ENCODE measurements at places on chromosomes 2 and 18.

GRCh38 chr2:144350151-144350802, 169.6 kb downstream of the ZEB2 start:
- DNase-seq: no peak

GRCh38 chr2:33467413-33467812, 9.0 kb upstream of the RASGRP3 start:
- DNase-seq: no peak

GRCh38 chr2:144675731-144676130, 155.8 kb upstream of the ZEB2 start:
- DNase-seq: no peak

DNA sequence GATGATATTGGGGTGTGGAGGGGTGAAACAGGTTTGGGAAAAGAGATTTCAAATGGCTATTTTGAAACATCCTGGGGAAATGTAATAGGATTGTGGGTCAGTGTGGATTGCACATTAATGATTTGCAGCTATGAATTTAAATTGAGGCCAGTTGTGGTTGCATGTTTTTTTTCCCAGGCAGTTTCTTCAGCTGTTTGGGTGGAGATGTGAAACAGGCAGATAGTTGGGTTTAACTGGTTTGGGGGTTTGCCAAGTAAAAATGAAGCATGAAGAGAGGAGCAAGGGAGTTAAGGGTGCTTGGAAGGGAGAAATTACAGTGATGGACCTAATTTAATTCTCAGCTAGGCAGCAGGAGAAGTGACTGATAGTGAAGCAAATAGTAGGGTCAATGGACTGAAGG, 16.8 kb downstream of the GPD2 start:
- no peak for DNase-seq

GRCh38 chr2:24080701-24081100, 3.9 kb downstream of the TP53I3 start:
- no peak for DNase-seq

- no peak for DNase-seq
These were observed 143.4 kb downstream of the NCKAP5 start for GRCh38 chr2:133424876-133425275.

GRCh38 chr2:102790091-102790455, 28.2 kb downstream of the TMEM182 start:
- no peak for DNase-seq

- DNase-seq: no peak
These were observed 27.7 kb downstream of the HS1BP3 start for GRCh38 chr2:20623241-20623640.

DNA sequence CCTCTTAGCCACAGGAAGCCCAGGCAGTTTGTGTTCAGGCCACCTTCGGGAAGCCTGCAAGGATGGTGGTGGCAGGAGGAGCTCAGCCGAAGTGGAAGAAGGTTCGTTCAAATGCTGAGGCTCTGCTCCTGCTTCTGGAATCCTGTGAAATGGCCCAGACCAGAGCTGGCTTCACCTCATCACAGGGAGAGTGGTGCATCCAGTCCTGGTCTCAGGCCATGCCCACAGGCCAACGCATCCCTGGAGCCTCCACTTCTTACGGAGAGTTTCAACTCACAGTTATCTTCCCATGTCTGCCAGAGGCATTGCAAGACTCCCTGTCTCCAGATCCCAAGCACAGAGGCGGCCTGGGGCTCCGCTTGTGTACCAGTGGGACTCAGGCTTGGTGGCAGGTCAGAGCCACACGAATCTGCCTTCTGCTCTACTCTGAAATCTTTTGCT, 82.3 kb downstream of the NDUFA10 start:
- DNase-seq: no peak

DNA sequence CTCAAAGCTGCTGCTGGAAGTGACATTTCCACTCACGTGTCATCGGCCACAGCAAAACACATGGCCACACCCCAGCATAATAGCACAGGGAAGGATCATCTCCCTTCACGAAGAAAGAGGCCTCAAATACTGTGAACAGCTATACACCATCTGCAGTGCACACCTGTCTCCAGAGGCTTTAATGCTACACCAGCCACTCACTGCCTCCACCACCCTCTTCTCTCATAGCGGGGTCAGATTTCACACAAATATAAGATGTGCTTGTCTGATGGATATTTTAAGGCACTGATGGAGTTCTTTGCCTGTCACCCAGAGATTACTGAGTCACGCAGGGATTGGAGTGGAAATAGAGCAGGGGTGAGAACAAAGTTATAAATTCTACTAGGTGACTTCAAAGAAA, 374.0 kb downstream of the ZNF516 start:
- DNase-seq: no peak

DNA sequence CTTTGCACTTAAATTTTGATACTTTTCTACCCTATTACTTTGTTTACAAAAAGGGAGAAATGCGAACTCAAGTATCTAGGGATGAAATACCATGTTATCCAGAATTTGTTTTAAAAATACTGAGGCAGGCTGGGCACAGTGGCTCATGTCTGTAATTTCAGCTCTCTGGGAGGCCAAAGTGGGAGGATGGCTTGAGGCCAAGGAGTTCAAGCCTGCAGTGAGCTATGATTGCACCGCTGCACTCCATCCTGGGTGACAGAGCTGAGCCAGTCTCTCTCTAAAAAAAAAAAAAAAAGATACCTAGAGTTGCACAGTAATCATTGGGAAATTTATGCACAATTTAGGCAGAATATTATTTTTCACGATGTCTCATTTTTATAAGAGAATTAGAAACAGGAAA, 12.4 kb upstream of the VAPA start:
- DNase-seq: no peak

DNA sequence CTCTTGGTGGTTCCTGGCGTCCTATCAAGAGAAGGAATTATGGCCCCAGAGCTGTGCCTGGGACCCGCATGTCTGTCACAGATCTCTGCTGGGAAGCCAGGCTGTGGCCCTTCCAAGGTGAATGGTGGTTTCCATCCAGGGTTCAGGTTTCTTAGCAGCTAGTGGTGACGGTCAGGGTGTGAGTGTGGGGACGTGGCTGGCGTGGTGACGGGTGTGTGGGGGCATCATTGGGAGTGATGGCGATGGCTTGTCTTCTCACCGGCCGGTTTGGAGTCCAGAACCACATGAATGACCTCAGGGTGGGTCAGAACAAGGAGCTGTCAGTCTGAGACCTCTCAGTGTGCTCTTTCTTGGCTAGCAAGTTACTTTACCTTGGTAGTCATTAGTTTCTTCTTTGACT, 52.6 kb downstream of the AGAP1 start:
- no peak for DNase-seq

GRCh38 chr2:237486819-237487448, at the start of gene MLPH:
Gene MLPH (plus strand): TSS chr2:237487251. CDS start chr2:237493427, 6,176 bp downstream.
- no peak for DNase-seq

- DNase-seq: no peak
These were observed 12.7 kb upstream of the SMAD4 start for GRCh38 chr18:51017140-51017879.

GRCh38 chr2:197821550-197822289, 17.3 kb downstream of the PLCL1 start:
- DNase-seq: no peak

- DNase-seq: no peak
These were observed 67.5 kb downstream of the TANC1 start for GRCh38 chr2:159035790-159036411.

DNA sequence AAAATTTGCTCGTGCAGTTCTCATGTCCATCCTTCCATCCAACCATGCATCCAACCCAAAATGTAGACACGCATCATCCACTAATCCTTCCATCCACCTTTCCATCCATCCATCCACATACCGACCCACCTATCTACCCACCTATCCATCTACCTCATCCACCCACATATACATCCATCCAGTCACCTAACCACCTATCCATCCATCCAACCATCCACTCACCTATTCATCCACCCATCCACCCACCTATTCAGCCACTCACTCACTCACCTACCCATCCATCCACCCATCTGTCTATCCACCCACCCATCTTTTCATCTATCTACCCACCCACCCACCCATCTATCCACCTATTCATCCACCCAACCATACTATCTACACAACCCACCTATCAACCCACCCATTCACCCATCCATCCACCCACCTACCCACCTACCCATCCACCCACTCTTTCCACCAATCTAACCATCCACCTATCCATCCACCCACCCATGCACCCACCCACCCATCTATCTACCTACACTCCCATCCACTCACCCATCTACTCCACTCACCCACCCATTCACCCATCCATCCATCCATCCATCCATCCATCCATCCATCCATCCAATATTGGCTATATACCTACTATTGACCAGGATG, 94.3 kb downstream of the VAPA start:
- DNase-seq: no peak

DNA sequence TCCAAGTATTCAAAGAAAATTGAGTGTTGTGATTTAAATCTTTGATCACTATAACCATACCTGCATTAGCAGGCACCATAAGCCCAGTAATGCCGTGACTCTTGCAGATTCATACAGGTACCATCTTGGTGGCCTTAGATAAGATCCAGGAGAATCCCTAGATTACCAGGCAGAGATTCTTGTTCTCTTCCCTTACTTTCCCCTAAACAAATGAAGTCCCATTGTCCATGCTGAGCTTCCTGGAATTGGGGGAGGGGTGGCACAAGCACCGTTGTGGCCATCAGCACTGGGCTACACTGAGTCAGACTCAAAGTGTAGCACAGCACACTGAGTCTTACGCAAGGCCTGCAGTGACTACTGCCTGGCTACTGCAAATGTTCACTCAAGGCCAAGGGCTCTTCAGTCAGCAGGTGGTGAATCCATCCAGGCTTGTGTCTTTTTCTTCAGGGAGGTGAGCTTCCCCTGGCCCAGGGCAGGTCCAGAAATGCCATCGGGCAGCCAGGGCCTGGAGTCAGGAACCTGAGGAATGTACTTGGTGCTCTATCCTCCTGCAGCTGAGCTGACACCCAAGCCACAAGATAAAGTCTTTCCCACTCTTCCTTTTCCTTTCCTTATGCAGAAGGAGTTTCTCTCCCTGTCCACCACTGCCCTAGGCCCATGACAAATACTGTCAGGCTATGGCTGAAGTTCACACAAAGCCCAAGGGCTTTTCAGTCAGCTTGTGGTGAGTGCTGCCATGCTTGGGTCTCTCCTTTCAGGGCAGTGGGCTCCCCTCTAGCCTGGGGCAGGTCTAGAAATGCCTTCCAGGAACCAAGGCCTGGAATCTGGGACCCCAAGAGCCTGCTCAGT, 52.6 kb downstream of the CD28 start:
- no peak for DNase-seq

- DNase-seq: no peak
These were observed 562.9 kb upstream of the SETBP1 start for GRCh38 chr18:44117821-44118220.

- DNase-seq: no peak
These were observed 35.5 kb downstream of the PELI1 start for GRCh38 chr2:64108666-64109241.

DNA sequence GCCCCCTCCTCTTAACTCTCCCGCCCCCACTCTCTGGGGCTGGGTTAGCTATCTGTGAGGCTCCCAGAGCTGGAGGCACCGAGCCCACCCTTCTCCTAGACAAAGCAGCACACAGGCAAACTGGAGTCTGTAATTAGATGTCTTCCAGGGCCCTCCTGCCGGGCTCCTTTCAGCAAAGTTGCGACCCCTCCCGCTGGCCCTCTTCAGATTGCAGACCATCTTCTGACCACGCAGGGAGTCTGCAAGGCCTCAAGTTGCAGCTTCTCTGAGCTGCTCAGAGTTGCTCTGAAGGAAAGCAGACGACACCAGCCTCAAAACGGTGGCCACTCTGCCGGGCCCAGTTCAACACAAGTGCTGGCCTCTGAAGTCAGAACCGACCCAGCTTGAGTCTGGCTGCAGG, 228.4 kb upstream of the COPS8 start:
- DNase-seq: no peak

- no peak for DNase-seq
These were observed 85.8 kb downstream of the CLHC1 start for GRCh38 chr2:55146263-55146662.

DNA sequence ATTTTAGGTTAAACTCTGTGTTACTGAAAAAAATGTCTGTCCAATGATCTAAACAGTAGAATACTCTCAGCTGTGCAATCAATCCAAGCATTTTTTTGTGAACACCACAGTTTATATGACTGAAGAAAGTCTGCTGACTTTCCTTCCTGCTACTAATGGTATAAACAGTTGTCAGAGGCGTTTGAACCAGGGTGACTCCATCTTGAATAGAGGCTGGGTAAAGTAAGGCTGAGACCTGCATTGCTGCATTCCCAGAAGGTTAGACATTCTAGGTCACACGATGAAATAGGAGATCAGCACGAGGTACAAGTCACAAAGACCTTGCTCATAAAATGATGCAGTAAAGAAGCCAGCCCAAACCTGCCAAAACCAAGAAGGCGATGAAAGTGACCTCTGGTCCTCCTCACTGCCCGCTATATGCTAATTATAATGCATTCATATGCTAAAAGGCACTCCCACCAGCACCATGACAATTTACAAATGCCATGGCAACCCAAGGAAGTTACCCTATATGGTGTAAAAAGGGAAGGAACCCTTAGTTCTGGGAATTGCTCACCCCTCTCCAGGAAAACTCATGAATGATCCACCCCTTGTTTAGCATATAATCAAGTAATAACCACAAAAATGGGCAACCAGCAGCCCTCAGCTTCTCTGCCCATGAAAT, 31.3 kb downstream of the POU3F3 start:
- DNase-seq: no peak

GRCh38 chr2:222782201-222782730, 78.6 kb upstream of the ACSL3 start:
- DNase-seq: no peak

DNA sequence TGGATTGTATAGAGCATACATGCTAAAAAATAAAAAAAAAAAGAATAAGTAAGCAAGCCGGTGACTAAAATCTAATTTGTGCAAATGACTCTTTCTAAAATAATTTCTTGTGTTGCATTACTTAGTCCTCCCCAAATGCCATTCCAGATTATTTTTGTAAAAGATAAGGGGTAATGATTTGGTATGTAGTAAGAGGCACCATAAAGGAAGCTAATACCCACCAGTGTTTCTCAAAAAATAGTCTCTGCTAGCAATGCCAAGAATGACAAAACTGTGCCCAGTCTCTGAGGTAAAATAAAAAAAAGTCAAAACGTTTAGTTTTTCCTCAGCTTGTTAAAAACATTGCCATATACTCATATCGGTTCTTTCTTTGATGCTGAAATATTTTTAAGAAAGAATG, 2.7 kb downstream of the METTL5 start:
- no peak for DNase-seq

- no peak for DNase-seq
These were observed 7.3 kb upstream of the PRLH start for GRCh38 chr2:237558961-237559641.

GRCh38 chr2:50752237-50752636, 279.7 kb downstream of the NRXN1 start:
- DNase-seq: no peak

DNA sequence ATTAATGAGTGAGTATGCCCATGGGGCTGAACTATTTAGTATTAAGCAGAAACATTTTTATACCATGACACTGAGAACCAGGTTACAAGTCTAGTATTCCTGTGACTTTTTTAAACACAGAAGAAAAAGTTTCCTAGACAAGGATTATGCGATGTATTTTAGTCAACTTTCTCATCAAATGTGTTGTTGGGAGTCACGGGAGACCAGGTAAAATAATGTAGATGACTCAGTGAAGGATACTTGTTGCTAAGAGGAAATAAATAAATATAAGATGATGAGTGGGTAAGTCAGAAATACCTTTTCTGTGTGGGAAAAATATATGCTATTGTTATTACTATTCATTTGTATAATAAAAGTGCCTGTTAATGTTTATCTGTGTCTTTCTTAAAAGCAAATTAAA, 23.4 kb downstream of the MBD5 start:
- no peak for DNase-seq
